ENCODE measurements at places on chromosomes 16 and 17.

DNA sequence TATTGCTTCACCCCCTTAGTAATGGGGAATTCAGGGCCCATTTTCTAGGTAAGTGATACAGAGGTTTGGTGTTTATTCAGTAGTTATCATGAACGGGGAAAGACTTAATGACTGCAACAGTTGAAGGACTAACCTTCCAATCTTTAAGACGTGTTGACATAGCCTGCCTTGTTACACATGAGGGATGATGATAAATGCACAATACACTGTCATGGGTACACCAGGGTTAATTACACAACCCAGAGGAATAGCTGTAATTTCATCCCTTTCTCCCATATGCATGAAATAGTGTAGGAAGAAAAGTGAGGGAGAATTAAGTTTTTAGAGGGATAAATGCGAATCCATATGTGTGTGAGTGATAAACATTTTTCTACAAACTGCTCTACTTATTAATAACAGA, 10.7 kb downstream of the MYH4 start:
- no peak for DNase-seq

DNA sequence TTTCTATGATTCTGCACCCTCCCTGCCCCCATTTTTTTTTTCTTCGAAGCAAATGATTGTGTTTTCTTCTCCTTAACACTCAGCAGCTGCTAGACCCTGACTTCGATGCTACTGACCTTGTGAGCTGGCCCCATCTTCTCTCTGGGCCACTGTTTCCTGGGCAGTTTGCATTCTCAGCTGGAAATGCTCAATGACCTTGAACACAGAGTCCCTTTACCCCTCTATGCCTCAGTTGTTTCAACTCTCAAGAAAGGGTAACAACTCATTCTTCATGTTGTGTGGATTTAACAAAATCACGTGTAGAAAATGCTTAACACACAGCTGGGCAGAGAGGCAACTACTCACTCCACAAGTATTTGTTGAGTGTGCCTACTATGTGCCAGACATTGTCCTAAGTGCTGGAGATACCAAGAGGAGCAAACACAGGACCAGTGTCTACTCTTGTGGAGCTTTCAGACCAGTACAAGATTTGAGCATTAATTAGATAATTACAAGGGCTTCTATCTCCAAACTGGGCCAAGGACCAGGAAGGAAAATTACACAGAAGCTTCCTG, 66.2 kb downstream of the IQCK start:
- DNase-seq: no peak

DNA sequence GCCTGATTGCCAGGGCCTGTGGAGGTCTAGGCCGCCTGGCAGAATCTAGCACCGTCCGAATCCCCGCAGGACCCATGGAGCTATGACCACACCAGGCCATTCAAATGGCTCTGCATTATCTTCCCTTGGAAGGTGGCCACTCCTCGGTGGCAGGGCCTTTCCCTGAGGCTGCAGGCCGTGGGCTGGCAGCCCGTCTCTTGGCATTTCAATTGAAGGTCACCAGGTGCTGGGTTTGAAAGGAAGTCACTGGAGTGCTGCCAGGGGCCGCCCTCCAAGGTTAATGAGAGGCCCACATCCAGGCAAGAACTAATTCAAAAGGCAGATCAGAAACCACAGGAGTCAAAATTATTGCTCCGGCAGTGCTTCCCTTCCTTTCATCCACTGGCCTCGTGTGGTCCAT, 27.7 kb upstream of the CACNG5 start:
- DNase-seq: no peak

DNA sequence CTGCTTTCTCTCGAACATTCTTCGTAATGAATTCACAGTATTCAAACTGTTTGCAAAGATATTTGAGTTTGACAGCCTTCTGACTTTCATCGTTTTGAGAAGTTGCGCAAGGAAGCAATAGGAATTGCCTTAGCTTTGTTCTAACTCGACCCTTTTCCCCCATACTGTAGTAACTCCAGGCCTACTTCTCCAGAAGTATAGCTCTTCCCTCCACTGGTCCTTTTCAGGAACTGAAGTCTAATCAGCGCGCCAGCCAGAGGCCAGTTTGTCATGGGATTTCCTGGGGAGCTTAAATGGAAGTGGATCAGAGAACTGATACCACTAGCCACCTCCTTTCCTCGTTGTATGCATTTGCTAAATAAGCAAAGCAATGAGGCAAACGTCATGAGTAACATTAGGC, 27.9 kb downstream of the CDR2 start:
- no peak for DNase-seq
